CD4-positive, alpha-beta T cell (primary cell): ENCODE measurements at places on chromosomes 4 and X. TPM values are rescaled to one million over a fixed set of nuclear protein-coding genes. Genes with fewer than 3 reads are reported as not detected.

Gene MYOZ2
- total RNA-seq, result not detected

DNA sequence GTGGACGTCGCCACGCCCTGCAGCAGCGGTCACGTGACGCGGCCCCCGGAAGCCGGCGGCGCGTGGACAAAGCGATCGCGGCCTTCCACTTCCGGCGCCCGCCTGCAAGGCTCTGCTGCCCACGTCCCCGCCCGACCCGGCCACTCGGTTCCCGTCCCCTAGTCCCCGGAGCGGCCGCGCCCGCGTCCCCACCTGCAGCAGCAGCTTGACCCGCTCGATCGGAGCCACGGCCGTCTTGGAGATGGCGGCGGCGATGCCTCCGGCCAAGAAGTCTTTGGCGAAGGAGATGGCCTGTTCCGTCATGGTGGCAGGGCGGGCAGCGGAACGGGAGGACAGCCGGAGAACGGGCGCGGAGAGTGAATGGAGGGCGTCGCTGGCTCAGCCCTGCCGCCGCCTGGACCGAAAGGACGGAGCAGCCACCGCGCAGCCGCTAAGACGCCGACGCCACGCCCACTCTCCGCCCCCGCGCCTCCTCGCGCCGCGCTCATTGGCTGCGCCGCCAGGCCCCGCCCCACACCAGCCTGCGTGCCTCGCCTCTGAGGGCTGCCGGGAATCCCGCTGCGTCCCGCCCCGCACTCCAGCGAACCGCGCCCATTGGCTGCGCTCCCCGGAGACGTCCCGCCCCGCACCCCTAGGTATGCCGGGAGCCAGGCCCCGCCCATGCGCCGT is at the start of gene SLC25A6:
TSS of gene SLC25A6 (minus strand) at position 407 of the 669 bp plus-strand sequence. CDS start at position 303, 104 bp downstream.
- peaks cover 2% of the 10 kb centered on the region for H3K27me3 ChIP-seq
- peaks cover 48% of the 10 kb centered on the region for H3K4me1 ChIP-seq
- H3K27ac ChIP-seq, result peak within 1 kb of the TSS; percentile 98
- peaks cover 49% of the 10 kb centered on the region for H3K36me3 ChIP-seq
- peak within 1 kb of the TSS; percentile 84 for H3K4me3 ChIP-seq

Gene EPHA5
- total RNA-seq, result not detected

Gene TLL1
- not detected for total RNA-seq

GRCh38 chr4:176001151-176002006 is 64.3 kb upstream of the WDR17 start:
- peaks cover 24% of the 10 kb centered on the region for H3K27me3 ChIP-seq
- no peak overlapping the region for H3K27ac ChIP-seq
- no peak for DNase-seq

GRCh38 chr4:101254776-101255175 is 92.5 kb downstream of the PPP3CA start:
- H3K4me1 ChIP-seq, result peaks cover 5% of the 10 kb centered on the region
- DNase-seq, result no peak
- no peaks in the 10 kb centered on the region for H3K27me3 ChIP-seq
- no peak overlapping the region for H3K4me3 ChIP-seq

Gene XKRX
- 2.5 TPM for total RNA-seq

Gene TMEM164
- total RNA-seq, result 13.4 TPM

DNA sequence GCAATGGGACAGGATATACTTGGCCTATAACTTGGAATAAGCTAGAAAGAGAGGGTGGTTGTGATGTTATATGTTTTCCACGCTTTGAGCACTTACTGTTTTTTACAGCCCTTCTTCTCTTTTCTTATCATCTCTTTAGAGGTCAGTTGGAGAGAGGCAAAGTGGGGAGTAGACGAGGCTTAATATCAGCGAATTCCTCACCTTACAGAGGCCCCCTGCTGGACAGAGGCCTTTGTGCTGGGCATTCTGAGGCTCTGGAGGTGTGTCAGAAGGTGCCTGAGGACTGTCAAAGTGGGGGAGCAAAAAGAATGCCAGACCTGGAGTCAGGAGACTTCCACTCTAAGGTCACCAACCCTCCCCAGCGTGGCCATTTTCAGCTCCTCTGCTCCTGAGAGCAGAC is 42.5 kb downstream of the MAMLD1 start:
- H3K4me1 ChIP-seq, result peaks cover 8% of the 10 kb centered on the region
- no peak overlapping the region for H3K27ac ChIP-seq
- H3K36me3 ChIP-seq, result no peaks in the 10 kb centered on the region
- H3K4me3 ChIP-seq, result no peak overlapping the region
- H3K27me3 ChIP-seq, result no peaks in the 10 kb centered on the region

Gene CFAP99
- total RNA-seq, result not detected

DNA sequence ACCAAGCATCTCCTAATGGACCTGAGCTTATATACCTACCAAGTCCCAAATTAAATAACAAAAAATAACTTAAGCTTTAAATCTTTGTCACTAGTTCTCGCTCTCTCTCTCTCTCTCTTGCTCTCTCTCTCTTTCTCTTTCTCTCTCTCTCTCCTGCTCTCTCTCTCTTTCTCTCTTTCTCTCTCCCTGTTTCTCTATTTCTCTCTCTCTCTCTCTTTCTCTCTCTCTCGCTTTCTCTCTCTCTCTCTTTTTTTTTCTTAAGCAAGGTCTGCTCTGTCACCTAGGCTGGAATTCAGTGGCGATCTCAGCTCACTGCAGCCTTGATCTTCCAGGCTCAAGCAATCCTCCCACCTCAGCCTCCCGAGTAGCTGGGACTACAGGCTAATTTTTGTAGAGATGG is 266.6 kb downstream of the BANK1 start:
- no peak overlapping the region for H3K27ac ChIP-seq
- DNase-seq, result no peak
- no peak overlapping the region for H3K4me3 ChIP-seq
- no peaks in the 10 kb centered on the region for H3K4me1 ChIP-seq
- no peaks in the 10 kb centered on the region for H3K36me3 ChIP-seq

Gene RAB33A
- total RNA-seq, result 14.8 TPM

- H3K4me1 ChIP-seq, result no peaks in the 10 kb centered on the region
- no peaks in the 10 kb centered on the region for H3K27me3 ChIP-seq
- no peaks in the 10 kb centered on the region for H3K36me3 ChIP-seq
- no peak overlapping the region for H3K4me3 ChIP-seq
- DNase-seq, result no peak
Observed at GRCh38 chr4:138341739-138342415, 99.7 kb upstream of the SLC7A11 start.

DNA sequence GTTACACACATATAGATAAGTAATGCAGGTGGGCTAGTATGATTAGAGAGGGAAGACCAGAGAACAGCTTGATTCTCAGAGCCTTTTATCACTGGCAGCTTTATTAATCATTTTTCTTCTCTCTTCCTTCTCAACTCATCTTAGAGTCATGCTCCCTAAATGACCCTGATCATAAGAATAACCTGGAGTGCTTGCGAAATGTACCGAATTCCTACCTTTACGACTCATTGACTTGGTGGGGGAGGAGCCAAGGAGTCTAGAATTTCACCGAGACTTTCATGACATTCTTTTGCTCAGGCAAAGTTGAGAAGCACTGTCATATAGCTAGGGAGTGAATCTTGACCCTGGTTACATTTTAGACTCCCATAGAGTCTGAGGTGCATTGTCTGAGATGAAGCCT is 298.9 kb upstream of the PUDP start:
- no peaks in the 10 kb centered on the region for H3K36me3 ChIP-seq
- H3K27me3 ChIP-seq, result no peaks in the 10 kb centered on the region
- no peak for DNase-seq

Gene IGSF1
- total RNA-seq, result not detected

GRCh38 chrX:36856849-36857248 is 151.3 kb upstream of the FAM47C start:
- no peaks in the 10 kb centered on the region for H3K4me1 ChIP-seq
- H3K36me3 ChIP-seq, result no peaks in the 10 kb centered on the region
- H3K4me3 ChIP-seq, result no peak overlapping the region
- no peak for DNase-seq

Gene CCNB3
- total RNA-seq, result 0.19 TPM

Gene PAK3
- 1.5 TPM for total RNA-seq
